ACHN (cell line): ENCODE measurements at places on chromosomes 11 and 22.

DNA sequence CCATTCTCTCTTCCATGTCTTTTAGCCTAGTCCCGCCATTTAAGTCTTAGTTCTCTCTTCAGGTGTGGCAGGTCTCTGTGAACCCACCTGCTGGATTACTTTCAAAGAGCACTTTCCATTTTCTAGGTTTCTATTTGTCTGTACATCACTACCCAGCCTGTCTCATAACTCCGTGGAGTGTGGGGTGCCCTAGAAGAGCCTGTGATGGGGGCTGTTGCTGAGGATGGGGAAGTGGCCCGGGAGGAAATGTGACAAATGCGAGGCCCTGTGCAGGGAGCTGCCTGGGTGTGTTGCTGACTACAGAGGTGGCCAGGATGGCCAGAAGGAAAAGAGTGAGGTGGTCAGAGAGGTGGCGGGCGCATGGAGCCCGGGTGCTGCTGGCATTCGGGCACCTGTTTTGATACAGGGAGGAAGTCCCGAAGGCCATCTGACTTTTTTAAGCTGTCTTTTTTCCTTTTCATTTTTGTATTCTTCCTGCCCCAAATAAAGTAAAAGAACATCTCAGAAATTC is 10.7 kb downstream of the DGCR8 start:
- no peak for DNase-seq

DNA sequence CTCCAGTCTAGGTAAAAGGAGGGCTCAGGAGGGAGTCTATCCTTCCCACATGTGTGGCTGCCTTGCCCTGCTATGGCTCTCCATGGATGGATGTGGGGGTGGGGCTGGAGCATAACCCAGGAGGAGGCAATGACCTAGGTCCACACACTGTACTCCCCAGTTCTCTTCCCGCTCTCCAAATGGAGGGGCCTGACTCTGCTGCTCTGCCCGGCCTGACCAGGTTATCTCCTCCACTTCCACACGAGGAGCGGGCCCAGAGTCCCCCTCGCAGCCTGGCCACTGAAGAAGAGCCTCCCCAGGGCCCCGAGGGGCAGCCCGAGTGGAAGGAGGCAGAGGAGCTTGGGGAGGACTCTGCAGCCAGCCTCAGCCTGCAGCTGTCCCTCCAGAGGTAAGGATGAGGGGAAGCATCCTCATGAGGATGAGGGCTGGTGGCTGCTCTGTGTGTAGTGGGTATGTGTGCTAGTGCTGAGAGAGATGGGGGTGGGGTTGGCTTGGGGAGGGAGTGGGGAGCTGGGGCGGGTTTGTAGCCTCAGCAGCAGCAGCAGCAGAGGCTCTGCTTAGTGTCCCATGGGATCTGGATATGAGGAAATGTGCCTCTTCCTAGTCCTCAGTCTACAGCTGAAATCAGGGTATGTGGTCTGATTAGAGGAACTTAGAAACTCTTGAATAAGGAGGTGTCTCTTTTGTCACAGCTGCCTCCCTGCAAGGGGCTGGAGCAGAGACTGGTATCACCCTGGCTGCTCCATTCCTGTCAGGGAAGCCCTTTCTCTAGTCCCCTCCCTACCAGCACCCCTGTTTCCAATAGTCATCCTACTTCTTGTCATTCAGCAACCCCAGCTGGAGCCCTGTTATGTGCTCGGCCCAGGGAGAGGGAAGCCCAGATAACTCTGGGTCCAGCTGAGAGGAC is 54.1 kb downstream of the CEP164 start:
- DNase-seq, result no peak

GRCh38 chr11:27112946-27113345 is 72.3 kb downstream of the BBOX1 start:
- DNase-seq, result no peak

DNA sequence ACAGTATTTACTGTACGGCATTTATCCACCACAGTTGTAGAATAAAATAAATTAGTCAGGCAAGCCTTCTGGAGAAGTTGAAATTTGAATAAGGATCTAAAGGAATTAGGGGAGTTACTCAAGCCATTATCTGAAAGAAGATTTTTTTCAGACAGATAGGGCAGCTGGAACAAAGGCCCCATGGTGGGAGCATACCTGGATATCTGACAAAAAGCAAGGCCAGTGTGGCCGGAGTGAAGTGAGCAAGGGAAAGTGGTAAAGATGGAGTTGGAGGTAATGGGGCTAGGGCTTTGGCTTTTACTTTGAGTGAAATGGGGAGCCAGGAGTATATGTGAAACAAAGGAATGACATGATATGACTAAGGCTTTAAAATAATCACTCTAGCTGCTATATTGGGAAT is 45.7 kb upstream of the PSMA1 start:
- DNase-seq, result no peak

- peak; percentile 25 for DNase-seq
Measured at GRCh38 chr11:1453611-1454034, 33.0 kb downstream of the MOB2 start.

DNA sequence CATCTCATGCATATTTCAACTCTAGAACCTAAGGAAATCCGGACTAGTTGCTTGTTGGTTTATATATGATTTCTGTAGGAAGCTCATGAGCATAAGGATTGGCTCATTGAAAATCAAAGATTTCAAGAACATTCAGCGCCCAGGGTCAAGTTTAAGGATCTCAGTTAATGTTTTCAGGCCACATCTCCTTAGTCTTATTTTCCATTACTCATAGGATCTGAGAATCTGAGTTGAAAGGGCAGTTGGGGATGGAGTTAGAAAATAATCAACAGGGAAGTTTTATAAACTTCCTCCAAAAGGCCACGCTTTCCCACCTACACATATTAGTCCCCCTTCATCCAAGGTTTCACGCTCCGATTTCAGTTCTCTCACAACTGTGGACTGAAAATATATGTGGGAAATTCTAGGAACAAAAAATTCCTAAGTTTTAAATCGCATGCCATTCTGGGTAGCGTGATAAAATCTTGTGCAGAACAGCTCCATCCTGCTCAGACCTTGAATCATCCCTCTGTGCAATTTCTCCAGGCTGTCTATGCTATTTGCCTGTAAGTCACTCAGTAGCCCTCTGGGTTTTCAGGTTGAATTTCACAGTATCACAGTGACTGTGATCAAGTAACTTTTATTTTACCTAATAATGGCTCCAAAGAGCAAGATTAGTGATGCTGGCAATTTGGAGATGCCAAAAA is 160.2 kb downstream of the KIRREL3 start:
- DNase-seq, result no peak

GRCh38 chr22:20615533-20616450 is 108.4 kb downstream of the MED15 start:
- DNase-seq, result no peak

- no peak for DNase-seq
Measured at GRCh38 chr11:102590276-102591049, 34.7 kb downstream of the MMP20 start.

- no peak for DNase-seq
Measured at GRCh38 chr11:62401811-62402210, 17.0 kb upstream of the SCGB1A1 start.

GRCh38 chr11:38315151-38315550 is 1717.1 kb upstream of the RAG2 start:
- no peak for DNase-seq

DNA sequence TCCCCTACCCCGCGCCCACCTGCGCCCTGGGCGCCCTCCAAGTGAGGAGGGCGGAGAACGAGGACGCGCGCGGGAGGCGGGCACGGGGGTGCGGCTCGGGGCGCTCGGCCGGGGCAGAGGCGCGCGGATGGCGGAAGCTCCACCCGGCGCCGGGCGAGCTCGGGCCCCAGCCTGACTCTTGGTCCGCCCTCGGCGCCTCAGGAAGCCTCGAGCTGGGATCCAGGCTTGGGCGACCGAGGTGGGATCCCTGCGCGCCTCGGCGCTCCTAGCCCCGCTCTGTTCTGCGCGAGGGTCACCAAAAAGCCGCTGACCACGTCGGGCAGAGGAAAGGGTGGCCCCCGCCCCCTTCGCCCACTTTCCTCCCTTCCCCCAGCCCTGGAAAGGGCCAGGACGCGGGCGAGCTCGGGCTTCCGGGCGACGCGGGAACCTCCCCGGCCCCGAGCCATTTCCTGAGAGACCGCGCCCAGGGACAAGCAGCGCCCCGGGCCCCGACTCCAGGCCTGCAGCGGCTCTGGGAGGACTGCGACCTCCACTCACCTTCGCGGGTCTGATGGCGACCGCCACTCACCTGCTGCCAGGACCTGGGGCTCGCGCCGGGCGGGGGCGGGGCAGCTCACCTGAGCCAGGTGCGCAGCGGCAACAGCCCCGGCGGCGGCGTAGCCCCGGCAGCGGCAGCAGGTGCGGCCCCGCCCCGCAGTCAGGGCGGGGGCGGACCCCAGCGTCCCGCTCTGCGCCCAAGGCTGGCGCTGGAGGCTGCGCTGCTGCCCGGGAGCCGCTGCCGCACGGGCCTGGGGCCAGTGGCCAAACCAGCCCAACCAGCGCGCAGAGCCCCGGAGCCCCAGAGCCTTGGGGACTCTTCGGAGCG is 2.2 kb upstream of the SIGIRR start:
- DNase-seq, result peak; percentile 39

DNA sequence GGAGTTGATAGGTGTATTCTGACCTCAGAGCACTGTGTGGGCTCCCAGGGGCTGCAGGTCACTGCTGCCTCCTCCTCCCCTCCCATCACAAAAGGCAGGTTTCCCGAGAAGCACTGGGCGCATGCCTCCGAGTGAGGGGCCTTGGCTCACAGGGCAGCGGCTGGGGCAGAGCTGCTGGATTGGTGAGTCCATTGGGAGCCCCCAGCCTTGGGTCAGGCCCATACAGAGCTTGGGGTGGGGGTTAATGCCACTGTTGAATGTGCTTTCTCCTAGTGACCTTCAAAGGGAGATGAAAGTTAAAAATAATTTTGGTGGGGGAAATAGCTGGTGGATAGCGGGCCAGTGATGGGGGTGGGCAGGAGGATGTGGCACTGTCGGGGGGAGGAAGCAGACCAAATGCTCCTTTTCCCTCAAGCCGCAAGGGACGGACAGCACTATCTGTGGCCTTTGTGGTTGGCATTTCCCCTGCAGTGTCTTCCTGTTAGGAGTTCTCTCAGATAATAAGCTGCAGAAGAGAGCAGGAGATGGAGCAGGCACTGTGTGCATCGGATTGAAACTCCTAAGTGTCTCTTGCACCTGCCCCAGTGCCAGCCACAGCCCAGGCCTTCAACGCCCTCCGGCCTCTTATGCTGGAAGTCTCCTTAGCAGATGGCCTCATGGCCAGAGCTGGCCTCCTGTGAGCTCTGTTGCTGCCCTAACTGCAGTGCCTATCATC is 3.2 kb downstream of the TUBA8 start:
- DNase-seq, result no peak

- DNase-seq, result no peak
Measured at GRCh38 chr11:76732643-76733042, 50.5 kb upstream of the TSKU start.

GRCh38 chr11:94424662-94425061 is 23.4 kb upstream of the GPR83 start:
- DNase-seq, result no peak

DNA sequence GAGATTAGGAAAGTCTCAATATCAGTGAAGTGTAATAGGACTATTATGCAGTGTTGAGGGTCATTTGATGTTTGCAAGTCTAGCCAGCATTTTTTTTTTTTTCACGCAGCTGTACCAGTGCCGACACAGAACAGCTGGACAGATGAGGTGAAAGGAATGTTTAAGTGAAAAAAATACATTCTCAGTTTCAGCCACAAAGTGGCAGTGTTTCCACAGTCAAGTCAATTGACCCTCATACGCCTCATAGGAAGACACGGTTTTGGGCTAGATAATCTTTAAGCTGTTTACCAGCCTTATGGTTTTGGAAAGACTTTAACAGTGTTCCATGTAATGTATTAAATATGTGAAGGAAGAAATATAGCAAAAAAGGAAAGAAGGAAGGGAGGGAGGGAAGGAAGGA is 349.9 kb upstream of the ANO3 start:
- peak; percentile 36 for DNase-seq

GRCh38 chr11:2377511-2378443 is 667 bp downstream of the CD81 start:
- DNase-seq, result peak; percentile 46

GRCh38 chr11:46369458-46370152 is 11.9 kb upstream of the MDK start:
- peak; percentile 78 for DNase-seq

DNA sequence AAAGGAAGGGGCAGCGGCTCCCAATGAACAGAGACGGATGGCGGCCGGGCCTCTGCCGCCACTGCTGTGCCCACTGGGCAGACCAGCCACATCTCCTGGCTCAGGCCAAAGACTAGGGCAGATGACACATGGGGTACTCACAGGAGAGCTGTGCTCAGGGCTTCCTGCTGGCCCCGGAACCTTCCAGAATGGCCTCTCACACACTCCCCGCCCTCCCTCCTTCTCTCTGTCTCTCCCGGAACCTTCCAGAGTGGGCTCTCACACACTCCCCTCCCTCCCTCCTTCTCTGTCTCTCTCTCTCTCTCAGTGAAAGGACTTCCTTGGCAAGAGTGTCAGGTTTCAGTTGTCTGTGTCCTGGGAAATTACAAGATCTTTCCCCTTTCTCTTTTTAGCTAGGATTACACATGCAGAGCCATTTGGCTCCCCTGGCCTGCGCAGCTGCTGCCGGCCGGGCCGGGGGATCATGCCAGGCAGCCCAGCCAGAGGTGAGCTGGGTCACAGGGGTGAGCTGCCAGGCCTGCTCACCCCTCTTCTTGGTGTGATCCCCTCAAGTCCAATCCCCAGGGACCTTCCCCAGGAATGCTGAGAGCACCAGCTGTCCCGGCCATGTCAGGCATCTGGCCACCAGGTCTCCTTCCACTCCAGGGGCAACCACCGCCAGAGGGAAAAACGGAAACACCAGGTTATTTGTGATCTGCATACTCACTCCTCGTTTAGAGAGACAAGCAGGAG is 45.3 kb upstream of the ADA2 start:
- no peak for DNase-seq

DNA sequence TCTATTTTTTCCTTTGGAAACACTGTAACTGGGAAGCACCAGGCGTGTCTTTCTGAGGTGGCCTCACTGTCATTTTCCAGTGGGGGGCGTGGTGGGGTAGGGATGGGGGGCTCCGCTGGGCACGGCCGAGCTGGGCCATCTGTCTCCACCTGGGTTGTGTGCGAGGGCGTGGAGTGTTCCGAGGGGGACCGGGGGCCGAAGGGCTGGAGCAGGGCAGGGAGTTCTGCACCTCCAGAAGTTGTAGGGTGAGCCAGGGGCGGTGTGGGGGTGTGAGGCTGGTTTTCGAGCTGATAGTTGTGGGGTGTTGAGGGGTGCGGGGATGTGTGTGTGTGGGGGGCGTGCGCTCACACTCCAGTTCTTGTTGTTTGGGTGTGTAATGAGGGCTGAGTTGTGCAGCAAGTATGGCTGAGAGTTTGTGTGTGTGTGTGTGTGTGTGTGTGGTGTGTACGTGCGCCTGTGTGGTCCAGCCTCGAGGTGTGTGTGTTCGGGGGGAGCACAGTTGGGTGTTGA is 10.8 kb downstream of the YPEL4 start:
- DNase-seq, result no peak

DNA sequence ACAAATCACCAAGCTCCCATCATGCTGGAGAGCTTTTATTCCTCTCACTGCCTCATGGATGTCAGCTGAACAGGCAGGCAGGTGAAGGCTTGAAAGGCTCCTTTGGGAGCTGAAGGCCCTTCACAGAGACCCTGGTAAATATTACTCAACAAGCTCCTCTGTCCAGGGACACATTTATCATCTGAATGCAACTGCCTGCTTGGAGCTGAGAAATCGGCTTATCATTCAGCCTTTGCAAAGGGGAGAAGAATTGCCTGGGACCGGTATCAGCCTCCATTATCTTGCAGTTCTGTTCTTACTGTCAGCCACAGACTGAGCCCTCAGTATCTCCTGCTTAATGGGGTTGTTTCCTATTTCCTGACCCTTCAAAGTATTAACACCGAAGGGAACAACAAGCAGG is 113.8 kb upstream of the PITPNB start:
- no peak for DNase-seq

- DNase-seq, result no peak
Measured at GRCh38 chr11:2801711-2802388, 83.7 kb downstream of the CDKN1C start.

GRCh38 chr11:23398052-23398451 is 537.8 kb upstream of the CCDC179 start:
- no peak for DNase-seq
